ENCODE measurements at places on chromosomes 5 and 9.

GRCh38 chr9:5832071-5832537 is 813 bp downstream of the ERMP1 start:
- no peak for DNase-seq

GRCh38 chr9:129436751-129437625 is 183.9 kb downstream of the C9orf50 start:
- peak; percentile 89 for DNase-seq

DNA sequence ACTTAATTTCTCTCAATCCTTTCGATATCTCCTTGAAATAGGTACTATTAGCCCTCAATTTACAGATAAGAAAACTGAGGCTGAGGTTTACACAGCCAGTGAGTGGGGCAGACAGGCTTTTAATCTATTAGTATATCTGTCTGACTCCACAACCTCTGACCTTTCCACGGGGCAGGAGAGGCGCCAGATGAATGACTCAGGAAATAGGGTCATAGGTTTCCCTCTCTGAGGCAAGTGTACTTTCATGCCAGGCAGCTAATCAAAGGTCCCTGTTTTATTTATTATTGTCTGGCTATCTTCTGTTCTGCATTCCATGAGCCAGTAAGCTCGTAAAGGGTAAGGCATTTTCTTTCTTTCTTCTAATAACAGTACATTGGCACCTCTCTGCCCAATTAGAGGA is 79.6 kb upstream of the KLF4 start:
- no peak for DNase-seq

DNA sequence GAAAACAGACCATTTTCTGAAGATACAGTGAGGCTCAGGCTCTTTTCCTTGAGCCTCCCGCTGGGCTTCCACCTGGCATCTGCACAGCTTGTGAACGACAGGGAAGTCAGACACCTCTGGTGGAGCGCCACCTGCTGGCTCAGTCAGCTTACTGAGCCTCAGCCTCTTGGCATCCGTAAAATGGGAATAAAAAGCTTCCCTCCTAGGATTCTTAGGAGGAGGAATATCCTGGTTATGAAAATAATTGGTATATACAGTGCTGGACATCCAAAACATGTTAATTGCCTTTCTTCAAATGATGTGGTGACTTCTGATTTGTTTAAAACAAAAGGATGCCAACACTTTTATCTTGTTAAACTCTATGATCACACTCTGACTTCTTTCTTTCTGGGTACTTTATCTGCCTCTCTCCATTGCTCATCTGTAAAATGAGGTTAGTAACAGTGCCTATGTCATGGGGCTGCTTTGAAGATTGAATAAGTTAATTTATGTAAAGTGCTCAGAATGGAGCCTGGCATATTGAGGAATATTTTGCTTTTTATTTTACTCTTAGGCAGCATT is 67.5 kb downstream of the MAMDC2 start:
- peak; percentile 94 for DNase-seq

- no peak for DNase-seq
These were observed 130.4 kb upstream of the SLIT3 start for GRCh38 chr5:169431386-169431785.

GRCh38 chr5:14790220-14790619 is 81.4 kb downstream of the ANKH start:
- no peak for DNase-seq

GRCh38 chr9:127252410-127253318 is 11.9 kb upstream of the GARNL3 start:
- DNase-seq: no peak

GRCh38 chr5:150270541-150271295 is 18.9 kb downstream of the CAMK2A start:
- DNase-seq: no peak

- DNase-seq: no peak
These were observed 2.5 kb downstream of the FREM1 start for GRCh38 chr9:14907696-14908095.

- DNase-seq: no peak
These were observed 13.2 kb downstream of the GADD45G start for GRCh38 chr9:89617978-89618377.

Data from WERI-Rb-1 (cell line).